ENCODE measurements at places on chromosomes 5 and 9. TPM values are rescaled to one million over a fixed set of nuclear protein-coding genes. Genes with fewer than 3 reads are reported as not detected.

- DNase-seq, result no peak
Observed at GRCh38 chr9:89412541-89412940, 85.4 kb downstream of the SEMA4D start.

DNA sequence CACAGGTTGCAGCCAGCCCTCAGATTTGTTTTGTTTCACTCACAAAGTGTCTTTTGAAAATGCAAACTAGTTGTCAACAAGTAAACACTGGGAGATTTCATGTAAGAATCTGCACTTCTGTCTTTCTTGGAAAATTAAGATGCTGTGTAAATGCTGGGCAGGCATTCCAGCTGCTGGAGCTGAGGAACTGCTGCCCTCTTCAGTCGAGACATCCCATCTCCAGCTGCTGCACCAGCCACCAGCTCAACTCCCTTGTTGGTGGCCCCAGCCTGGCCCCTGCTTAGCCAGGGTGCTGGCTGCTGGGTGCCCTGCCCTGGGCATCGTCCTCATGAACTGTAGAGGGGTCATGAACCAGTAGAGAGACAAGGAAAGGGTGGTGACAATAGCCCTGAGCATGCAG, 33.1 kb upstream of the AFAP1L1 start:
- no peak for DNase-seq

DNA sequence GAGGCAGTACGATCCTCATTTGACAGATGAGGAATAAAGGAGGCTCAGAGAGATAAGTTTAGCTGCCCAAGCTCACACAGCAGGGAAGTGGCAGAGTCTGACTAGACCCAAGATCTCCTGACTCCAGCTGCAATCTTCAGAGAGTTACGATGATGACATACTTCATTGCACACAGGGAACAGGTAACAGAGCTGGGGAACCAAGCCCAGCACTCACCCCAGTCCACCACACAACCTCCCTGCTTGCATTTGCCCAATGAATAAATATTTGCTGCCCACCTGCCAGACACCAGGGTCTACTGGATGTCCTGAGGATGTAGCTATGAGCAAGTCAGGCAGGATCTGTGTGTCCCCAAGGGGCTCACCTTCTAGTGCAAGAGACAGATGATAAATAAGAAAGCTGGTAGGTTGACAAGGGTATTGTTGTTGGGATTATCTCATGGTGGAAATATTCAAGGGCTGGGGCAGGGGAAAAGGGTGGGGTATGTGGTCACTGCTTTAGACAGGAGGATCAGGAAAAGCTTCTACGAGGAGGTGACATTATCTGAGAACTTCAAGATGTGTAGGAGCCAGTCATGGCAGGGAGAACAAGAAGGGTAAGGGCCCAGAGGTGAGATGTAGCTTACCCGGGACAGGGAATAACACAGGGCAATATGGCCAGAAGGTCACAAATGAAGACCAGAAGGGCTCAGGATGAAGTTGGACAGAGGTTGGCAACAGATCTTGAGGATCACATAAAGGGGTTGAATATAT, 28.6 kb upstream of the CPEB4 start:
- no peak for DNase-seq

The PPP6C gene
- 20.9 TPM for total RNA-seq

The TAF11L5 gene
- total RNA-seq, result not detected

- DNase-seq, result no peak
Observed at GRCh38 chr5:176859916-176860315, 39.2 kb downstream of the HK3 start.

- peak; percentile 27 for DNase-seq
Observed at GRCh38 chr5:143262393-143263174, 140.9 kb downstream of the NR3C1 start.

- DNase-seq, result no peak
Observed at GRCh38 chr9:20015427-20015931, 226.6 kb upstream of the SLC24A2 start.

- DNase-seq, result peak; percentile 9
Observed at GRCh38 chr5:37991301-37992299, 151.8 kb upstream of the GDNF start.

The PTBP3 gene
- total RNA-seq, result 52.8 TPM

DNA sequence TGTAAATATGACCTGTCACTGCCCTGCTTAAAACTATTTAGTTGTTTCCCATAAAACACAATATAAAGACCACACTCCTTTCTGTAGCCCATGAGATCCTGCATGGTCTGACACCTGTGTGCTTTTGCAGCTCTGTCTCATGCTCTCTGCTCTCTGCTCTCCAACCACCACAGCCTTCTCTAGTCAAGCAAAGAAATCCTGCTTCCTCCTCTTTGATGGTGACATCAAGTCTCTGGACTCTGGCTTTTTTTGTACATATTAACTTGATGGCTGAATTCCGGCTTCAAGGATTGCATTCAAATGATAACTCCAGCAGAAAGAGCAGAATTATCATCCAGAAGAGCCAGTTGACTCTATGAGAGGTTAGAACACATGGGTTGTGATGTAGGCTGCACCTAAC, 58.2 kb downstream of the CHSY3 start:
- DNase-seq, result no peak

DNA sequence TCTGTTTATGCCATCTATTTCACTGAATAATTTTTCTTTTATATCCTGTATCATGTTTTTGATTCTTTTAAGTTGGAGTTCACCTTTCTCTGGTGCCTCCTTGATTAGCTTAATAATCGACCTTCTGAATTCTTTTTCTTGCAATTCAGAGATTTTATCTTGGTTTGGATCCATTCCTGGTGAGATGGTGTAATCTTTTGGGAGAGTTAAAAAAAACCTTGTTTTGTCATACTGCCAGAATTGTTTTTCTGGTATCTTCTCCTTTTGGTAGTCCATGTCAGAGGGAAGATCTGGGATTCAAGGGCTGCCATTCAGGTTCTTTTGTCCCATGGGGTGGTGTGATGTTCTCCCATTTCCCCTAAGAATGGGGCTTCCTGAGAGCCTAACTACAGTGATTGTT, 800.8 kb upstream of the TYRP1 start:
- DNase-seq, result no peak

Data from HepG2 (cell line).